ENCODE measurements at places on chromosomes 5 and 9. TPM values are rescaled to one million over a fixed set of nuclear protein-coding genes. Genes with fewer than 3 reads are reported as not detected.

DNA sequence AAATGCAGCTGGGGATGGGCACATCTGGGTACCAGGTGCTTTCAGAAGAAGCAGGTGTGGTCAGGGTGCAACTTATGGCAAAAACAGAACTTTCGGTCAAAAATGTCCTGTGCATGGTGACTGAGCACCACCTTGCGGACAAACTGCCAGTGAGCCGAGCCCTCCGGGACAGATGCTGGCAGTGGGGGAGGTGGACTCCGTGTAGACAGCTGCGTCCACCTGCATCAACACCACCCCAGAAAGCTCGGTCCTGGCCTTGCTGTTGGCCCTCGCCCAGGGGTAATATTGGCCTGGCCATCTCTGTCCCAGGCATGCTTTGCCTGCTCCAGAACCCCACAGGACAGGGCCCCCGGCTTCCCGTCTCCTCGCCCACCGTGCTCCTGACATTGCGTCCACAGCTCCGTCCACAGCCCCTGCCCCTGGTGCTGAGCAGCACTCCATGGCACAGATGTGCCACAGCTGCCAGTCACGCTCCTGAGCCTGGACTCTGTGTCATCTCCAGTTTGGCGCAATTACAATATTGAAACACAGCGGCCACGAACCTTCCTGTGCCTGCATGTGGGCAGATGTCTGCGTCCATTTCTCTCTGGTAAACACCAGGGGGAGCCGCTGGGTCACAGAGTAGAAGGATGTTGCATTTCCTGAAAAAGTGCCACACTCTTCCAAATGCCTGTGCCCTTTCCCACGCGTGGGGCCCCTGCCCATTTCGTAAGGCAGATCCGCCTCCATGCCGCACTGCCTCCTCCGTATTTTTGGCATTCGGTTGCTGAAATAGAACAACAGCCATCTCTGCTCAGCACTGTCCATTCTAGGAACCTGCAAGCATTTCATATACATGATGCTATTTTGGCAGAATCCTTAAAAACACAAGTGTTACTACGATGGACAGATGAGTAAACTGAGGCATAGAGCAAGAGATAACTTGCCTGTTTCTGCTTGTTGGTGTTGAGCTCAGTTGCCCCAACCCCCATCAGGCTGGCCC, 33.4 kb upstream of the SLC6A19 start:
- peak; percentile 49 for DNase-seq

DNA sequence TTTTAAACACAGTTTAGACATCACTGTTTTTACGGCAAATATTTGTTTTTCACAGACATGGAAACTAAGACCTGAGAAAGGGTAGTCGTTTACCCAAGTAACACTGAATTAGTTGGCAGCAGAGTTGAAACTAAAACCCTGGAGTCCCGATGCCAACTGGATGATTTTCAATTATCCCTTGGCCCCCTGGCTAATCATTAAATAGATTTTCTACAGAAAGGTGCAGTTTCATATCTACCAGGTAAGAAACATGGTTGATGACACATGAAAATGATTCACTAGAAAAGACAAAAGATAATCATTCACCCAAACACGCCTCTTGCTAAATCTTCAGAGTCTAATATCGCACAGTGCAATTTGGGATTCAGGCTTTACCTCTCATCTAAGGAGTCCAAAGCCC, 136.9 kb downstream of the SEMA5A start:
- DNase-seq = peak; percentile 81

DNA sequence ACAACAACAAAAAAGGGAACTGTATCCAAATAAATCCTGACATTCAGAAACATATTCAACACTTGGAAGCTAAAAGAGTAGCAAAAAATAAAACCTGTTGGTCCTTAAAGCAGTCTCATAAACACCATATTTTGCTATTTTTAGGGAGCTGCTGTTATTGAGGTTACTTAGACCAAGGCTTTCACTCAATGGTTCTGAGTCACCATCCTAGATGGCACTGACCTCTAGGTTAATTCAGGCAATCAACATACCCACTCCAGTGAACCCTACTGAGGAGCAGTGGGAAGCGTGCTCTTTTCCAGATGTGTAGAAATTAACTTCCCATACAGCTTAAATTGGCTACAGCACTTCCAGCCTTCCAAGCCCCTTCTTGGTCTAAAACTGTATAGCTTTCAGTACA, 5.2 kb downstream of the GNAQ start:
- DNase-seq = peak; percentile 88

Gene SAXO1
- under 0.01 TPM for total RNA-seq

Gene PIP5KL1
- total RNA-seq = 0.65 TPM

- peak; percentile 39 for DNase-seq
Measured at GRCh38 chr9:101167490-101168134, 139.1 kb downstream of the PLPPR1 start.

Gene CCDC183
- 0.94 TPM for total RNA-seq

DNA sequence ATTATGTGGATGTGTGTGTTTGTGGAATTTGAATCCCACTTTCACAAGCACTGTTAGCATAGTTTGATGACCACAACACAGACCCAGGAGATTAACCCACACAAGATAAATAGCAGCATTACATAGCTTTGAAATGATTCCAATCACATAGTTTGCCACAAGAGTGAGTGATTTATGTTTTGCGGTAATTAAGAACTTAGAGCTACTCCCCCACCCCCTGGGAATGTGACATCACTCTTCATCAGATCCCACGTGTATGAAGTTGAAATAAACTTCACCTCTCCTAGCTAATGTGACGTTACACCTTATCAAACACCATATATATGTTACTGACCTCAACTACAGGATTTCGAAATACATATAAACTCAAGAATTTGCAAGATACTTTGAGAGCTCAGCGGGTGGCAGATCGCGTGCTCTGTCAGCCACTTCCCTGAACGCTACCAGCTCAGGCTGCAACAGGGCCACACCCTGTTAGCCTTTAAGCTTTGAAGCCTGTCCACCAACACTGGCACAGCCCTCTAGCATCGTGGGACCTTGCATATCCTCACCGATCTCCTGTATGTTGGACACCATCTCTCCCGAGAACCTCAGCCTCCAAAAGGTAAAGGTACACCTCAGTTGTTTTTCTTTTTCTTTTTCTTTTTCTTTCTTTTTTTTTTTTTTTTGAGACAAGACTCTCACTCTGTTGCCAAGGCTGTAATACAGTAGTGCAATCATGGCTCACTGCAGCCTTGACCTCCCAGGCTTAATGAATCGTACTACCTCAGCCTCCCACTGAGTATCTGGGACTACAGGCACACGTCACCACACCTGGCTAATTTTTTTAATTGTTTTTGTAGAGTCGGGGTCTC, 1.7 kb upstream of the AGTPBP1 start:
- DNase-seq = peak; percentile 86

Gene SLIT3
- 3.3 TPM for total RNA-seq

GRCh38 chr5:40475561-40475960, 204.2 kb upstream of the PTGER4 start:
- no peak for DNase-seq

DNA sequence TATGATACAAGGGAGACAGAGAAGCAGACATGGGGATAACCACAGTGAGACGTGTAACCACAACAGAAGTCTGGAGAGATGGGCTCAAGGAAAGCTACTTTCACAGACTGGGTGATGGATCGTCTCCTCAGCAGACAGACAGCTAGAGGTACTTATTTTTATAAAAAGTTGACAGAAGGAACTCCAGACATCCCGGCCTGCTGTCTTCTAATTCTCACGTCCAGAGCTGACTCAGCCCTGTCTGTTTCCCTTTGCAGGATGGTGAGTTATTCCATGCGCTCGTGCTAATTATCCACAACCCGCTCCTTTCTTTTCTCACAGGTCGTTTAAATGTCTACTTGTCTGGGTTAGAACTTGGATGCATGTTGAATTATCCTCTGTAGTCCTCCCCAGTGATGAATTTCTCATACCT, 304.5 kb downstream of the CWC27 start:
- DNase-seq = no peak

Gene RAPGEF1
- 20.8 TPM for total RNA-seq

DNA sequence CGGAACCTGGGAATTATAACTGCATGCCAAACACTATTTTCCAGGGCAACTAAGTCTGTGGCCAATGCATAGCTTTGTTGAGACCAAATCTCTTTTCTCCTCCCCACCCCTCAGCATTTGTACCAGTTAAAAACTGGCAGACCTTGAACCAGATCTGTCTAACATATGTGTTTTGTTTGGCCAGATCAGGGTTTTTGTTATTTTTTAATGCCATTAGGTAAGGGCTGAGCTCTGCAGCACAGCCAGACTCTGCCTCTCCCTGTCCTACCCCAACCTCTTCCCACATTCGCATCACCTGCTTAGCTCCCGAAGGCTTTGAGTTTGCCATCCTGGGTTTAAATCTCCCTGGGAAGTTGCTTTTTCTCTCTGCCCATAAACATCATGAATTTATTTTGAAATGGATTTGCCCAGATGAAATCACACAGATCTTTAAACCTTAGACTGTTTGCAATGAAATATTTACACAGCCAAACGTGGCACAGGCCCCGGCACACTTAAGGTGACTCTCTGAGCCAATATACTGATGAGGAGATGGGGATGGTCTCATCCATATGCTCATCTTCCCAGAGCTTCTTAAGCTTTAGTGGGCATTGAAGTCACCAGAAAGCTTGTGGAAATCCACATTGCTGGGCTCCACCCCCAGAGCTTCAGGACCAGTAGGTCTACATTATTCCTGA, 54.0 kb upstream of the ALDH1B1 start:
- DNase-seq = peak; percentile 54

Gene GABRA6
- total RNA-seq = not detected

- peak; percentile 13 for DNase-seq
Measured at GRCh38 chr5:93995126-93995621, 253.8 kb upstream of the POU5F2 start.

GRCh38 chr5:155678371-155678770, 648.6 kb upstream of the SGCD start:
- no peak for DNase-seq

- no peak for DNase-seq
Measured at GRCh38 chr5:108688485-108688884, 59.2 kb upstream of the FER start.

GRCh38 chr9:96483197-96483596, 33.2 kb downstream of the HABP4 start:
- no peak for DNase-seq

Gene OLFM1
- not detected for total RNA-seq

GRCh38 chr9:133783331-133783731, 45.2 kb upstream of the SARDH start:
- DNase-seq = no peak

Gene SPATA31A3
- not detected for total RNA-seq

DNA sequence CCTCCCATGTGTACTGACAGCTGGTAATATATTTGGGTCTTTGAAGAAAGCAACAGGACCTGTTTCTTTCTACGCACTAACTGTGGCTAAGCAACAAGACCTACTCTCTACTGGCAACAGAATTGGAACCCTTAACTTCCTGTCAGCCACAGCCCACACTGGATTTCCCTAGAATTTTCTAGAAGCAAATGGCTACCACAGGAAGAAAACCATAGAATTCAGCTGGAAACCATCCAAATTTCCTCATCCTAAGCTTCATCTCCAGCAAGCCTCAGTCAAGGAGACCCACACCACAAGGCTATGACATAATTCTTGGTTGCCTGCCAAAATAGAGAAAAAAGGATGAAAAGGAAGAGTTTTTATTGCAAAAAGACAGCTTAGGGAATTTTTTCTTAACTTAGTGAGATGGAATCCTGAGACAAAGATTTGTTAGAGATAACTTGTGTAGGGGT, 171.8 kb upstream of the TNC start:
- DNase-seq = peak; percentile 85

Data from renal cortical epithelial cell (primary cell).